Common myeloid progenitor, CD34-positive (primary cell): ENCODE measurements at places on chromosomes 5 and 9.

- no peak overlapping the region for H3K27ac ChIP-seq
- no peak for DNase-seq
- no peak overlapping the region for H3K4me3 ChIP-seq
- H3K27me3 ChIP-seq, result no peaks in the 10 kb centered on the region
- no peaks in the 10 kb centered on the region for H3K4me1 ChIP-seq
- no peaks in the 10 kb centered on the region for H3K36me3 ChIP-seq
Observed at GRCh38 chr5:110917161-110917875, 154.2 kb upstream of the TSLP start.

DNA sequence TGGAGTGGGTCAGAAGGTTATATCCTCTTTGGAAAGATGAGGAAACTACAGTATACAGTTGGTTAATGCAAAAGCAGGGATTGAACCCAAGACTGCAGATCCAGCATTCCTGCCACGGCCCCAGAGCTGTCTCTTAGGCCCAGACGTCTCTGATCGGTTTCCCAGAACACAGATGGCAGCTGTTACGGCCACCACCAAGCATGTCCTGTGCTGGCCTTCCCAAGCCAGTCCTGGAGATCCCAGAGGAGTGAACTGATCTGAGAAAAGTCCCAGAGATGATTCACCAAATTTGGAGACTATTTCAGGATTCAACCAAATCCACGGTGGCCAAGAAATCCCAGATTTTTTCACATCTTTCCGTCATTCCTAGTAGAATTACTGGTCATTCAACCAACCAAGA is 20.1 kb downstream of the TNIP1 start:
- H3K27me3 ChIP-seq, result no peaks in the 10 kb centered on the region
- no peak overlapping the region for H3K4me3 ChIP-seq
- peaks cover 56% of the 10 kb centered on the region for H3K4me1 ChIP-seq
- peaks cover 58% of the 10 kb centered on the region for H3K36me3 ChIP-seq

DNA sequence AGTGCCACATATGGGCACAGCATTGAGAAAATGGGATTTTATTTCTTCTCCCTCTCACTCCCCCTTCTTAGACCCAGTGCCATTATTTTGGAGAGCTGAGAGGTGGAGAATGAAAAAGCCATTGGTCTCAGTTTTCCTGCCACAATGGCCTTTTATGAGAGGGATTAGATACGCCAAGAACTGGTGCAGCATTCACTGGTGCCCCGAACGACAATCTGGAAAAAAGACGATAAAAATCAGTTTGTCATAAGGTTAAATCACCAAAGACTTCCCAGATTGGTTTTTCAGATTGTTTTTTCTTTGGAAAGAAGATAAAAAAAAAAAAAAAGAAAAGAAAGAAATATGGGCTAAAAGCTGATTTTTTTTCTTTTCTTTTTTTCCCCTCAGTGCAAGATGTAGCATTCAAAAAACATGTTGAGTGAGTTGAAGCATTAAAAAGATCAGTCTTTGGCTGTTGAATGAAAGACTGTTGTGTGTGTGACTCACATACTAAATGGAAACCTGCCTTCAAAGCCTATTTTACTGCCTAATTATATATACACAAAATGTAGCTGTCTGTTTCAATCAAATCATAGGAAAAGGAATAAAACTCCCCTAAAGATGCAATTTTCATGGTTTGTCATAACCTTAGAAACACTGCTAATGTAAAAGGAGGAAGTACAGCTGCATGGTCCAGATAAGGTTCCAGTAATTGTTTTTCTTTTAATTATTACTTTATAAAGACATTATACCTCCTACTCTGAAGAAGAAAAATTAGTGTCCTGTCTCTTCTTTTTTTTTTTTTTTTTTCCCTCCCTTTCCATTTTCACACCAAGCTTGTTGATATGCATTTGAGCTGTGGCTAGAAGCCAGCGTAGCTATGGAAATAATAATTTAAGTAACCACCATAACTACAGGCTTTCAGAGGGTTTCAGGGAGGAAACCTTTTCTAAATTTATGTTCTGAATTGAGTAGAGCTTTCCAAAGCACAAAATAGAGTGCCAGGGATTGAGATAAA is 27.2 kb upstream of the ZNF608 start:
- peak overlapping the region; percentile 52 for H3K27ac ChIP-seq
- H3K27me3 ChIP-seq, result no peaks in the 10 kb centered on the region
- H3K36me3 ChIP-seq, result no peaks in the 10 kb centered on the region
- peaks cover 15% of the 10 kb centered on the region for H3K4me1 ChIP-seq

GRCh38 chr5:160458806-160459800 is 37.4 kb downstream of the PTTG1 start:
- no peak overlapping the region for H3K27ac ChIP-seq
- H3K36me3 ChIP-seq, result no peaks in the 10 kb centered on the region
- peaks cover 35% of the 10 kb centered on the region for H3K4me1 ChIP-seq

GRCh38 chr9:102072059-102072764 is 333.8 kb upstream of the GRIN3A start:
- no peak overlapping the region for H3K4me3 ChIP-seq
- no peak for DNase-seq
- no peaks in the 10 kb centered on the region for H3K27me3 ChIP-seq
- H3K4me1 ChIP-seq, result no peaks in the 10 kb centered on the region
- no peak overlapping the region for H3K27ac ChIP-seq

- H3K27me3 ChIP-seq, result no peaks in the 10 kb centered on the region
- H3K27ac ChIP-seq, result no peak overlapping the region
- no peak overlapping the region for H3K4me3 ChIP-seq
- H3K36me3 ChIP-seq, result no peaks in the 10 kb centered on the region
- H3K4me1 ChIP-seq, result no peaks in the 10 kb centered on the region
Observed at GRCh38 chr5:137375741-137376526, 123.2 kb downstream of the SPOCK1 start.

DNA sequence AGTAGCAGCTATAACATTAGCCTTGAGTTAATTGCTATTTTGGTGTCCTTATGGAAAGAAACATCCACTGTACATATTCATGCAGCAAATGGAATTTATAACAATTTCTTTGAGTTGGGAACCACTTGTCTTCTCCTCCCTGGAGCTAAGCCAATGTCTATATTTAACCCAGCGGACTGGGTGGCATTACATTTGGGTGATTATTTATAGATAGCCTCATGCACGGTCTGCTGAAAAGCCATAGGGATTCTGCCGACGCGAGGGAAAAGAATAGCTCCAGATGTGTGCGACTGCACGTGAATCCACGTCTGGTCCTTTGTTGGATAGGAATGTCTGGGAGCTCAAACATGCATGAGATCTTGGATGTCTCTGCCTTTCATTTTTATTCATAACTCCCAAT is 157.5 kb upstream of the BRINP1 start:
- H3K27me3 ChIP-seq, result peaks cover 2% of the 10 kb centered on the region
- no peaks in the 10 kb centered on the region for H3K4me1 ChIP-seq
- no peaks in the 10 kb centered on the region for H3K36me3 ChIP-seq

DNA sequence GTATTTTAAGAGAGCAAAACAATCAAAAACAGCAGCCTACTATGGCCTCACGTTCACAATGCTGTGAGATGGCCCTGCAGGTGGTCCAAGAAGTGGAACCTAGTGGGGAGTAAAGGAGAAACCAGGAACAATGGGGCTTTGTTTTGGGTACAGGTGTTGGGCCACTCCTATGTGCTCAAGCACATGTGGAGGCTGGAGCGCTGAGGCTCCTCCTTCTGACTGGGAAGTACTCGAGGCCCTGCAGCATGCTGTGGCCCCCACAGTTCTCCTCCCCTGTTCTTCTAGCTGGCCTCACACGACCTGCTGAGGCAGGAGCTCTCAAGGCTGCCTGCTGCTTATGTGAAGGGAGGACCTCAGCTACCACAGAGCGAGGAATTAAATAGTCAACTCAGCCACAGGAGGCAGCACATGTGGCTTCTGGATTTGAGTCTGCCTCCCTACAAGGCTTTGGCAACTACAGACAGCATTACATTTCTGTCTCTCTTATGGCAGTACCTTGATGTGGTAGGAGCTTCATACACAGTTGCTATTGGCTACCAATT is 482.3 kb downstream of the SPOCK1 start:
- H3K4me3 ChIP-seq, result no peak overlapping the region
- H3K4me1 ChIP-seq, result no peaks in the 10 kb centered on the region
- H3K27me3 ChIP-seq, result no peaks in the 10 kb centered on the region

GRCh38 chr5:73274881-73275663 is 102.1 kb downstream of the TMEM174 start:
- H3K27me3 ChIP-seq, result peaks cover 11% of the 10 kb centered on the region
- H3K27ac ChIP-seq, result no peak overlapping the region
- DNase-seq, result no peak
- no peak overlapping the region for H3K4me3 ChIP-seq

- H3K36me3 ChIP-seq, result no peaks in the 10 kb centered on the region
- no peaks in the 10 kb centered on the region for H3K27me3 ChIP-seq
- H3K27ac ChIP-seq, result no peak overlapping the region
- no peak for DNase-seq
Observed at GRCh38 chr9:100933656-100934055, 94.9 kb upstream of the PLPPR1 start.

DNA sequence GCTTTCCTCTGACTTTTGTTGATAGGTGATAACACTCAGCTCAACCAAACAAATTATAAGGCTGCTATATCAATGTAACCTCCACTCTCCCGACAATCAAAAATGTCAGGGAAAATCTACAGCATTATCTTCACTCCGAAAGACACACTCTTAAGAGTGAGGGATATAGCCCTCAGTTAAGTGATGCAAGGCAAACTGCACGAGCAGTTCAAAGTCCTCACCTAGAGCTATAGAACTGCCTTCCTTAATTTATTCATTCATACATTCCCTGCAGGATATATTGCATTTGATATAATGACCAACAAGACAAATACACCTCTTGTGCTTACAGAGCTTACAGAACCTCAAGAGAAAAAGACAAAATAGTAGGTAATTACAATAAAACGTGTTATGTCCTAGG is 378.1 kb downstream of the ELAVL2 start:
- H3K27me3 ChIP-seq, result no peaks in the 10 kb centered on the region
- H3K4me3 ChIP-seq, result no peak overlapping the region
- H3K27ac ChIP-seq, result no peak overlapping the region
- no peak for DNase-seq
- H3K4me1 ChIP-seq, result no peaks in the 10 kb centered on the region

GRCh38 chr5:125484272-125484741 is 737.9 kb upstream of the ZNF608 start:
- no peak overlapping the region for H3K27ac ChIP-seq
- peaks cover 13% of the 10 kb centered on the region for H3K4me1 ChIP-seq
- no peaks in the 10 kb centered on the region for H3K27me3 ChIP-seq
- peak; percentile 71 for DNase-seq
- peak overlapping the region; percentile 20 for H3K4me3 ChIP-seq

DNA sequence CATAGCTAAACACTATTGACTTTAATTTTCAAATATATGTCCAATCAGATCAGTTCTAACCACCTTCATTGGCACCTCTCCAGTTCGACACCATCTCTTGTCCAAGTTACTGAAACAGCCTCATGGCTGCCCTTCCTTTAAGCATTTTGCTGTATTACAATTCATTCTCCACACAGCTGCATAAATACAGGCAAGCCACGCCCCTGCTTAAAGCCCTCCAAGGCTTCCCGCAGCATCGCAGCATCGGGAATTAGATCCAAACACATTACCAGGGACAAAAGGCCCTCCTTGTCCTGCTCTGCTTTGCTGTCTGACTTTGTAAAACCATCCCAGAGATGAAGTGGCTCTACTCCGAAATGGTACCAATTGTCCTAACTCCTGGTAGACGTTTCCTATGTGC is 75.1 kb upstream of the RAI14 start:
- H3K4me1 ChIP-seq, result no peaks in the 10 kb centered on the region
- H3K27ac ChIP-seq, result no peak overlapping the region
- H3K36me3 ChIP-seq, result no peaks in the 10 kb centered on the region
- no peaks in the 10 kb centered on the region for H3K27me3 ChIP-seq

DNA sequence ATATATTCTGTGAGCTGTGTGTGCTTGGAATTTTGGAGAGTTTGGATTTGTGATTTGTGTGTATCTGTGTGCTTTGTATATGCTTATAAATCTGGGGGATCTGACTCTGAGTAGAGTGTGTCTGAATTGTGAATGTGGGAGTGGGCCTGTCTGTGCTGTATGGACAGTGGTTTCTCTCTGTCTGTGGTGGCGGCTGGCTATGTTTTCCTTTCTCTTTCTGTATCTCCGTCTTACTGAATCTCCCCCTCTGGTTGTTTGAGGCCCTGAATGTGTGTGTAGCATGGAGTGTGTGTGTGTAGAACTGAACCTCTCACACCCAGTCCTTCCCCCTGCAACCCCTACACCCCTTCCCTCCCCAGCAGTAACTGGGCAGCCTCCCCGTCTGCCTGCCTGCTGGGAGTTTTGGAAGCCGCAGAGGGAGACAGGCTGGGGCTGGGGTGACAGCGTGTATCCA is 4.7 kb downstream of the CXXC5 start:
- H3K4me1 ChIP-seq, result peaks cover 72% of the 10 kb centered on the region
- peak overlapping the region; percentile 36 for H3K4me3 ChIP-seq
- peak overlapping the region; percentile 65 for H3K27ac ChIP-seq
- no peaks in the 10 kb centered on the region for H3K27me3 ChIP-seq
- no peak for DNase-seq

- H3K27ac ChIP-seq, result no peak overlapping the region
- no peaks in the 10 kb centered on the region for H3K4me1 ChIP-seq
- no peaks in the 10 kb centered on the region for H3K27me3 ChIP-seq
- no peak for DNase-seq
- no peak overlapping the region for H3K4me3 ChIP-seq
Observed at GRCh38 chr5:143449772-143450171, 46.3 kb upstream of the NR3C1 start.

DNA sequence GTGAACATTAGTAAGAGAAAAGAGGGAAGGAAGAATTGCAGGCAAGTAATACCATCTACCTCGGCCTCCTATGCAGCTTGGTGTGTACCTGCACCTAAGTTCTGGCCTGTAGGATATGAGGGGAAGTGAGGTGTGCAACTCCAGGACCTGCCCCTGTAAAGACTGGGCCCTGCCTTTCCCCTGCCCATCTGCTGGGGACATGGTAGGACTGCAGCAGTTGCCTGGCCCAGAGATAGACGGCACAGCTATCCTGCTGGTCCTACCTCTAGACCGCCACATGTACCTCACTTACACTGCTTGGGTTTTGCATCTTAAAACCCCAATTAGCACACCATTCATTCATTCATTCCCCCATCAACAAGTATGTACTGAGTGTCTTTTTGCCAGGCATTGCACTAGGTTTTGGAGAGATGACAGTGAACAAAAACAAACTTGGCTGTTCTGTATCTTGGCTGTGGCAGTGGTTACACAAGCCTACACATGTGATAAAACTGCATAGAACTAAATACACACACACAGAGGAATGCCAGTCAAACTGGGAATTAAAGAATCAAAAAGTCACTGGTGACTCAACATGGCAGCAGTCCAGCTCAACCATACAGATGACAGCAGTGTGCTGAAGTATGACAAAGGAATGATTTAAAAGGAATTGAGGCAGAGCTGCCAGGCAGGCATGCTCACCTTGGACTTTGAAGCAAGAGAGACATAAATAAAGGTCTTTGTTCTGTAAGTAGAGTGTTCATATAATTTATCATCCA is 23.3 kb upstream of the MGAT1 start:
- no peak for DNase-seq
- peaks cover 7% of the 10 kb centered on the region for H3K4me1 ChIP-seq
- H3K36me3 ChIP-seq, result peaks cover 4% of the 10 kb centered on the region
- no peak overlapping the region for H3K27ac ChIP-seq
- no peak overlapping the region for H3K4me3 ChIP-seq

GRCh38 chr9:126261584-126262356 is 64.9 kb upstream of the MVB12B start:
- peak; percentile 12 for DNase-seq
- H3K27ac ChIP-seq, result no peak overlapping the region
- peaks cover 32% of the 10 kb centered on the region for H3K27me3 ChIP-seq
- H3K4me3 ChIP-seq, result no peak overlapping the region

GRCh38 chr5:170067574-170068170 is 38.0 kb upstream of the FOXI1 start:
- no peak overlapping the region for H3K27ac ChIP-seq
- H3K4me1 ChIP-seq, result no peaks in the 10 kb centered on the region
- no peaks in the 10 kb centered on the region for H3K27me3 ChIP-seq
